ENCODE measurements at places on chromosomes 2 and 18. TPM values are rescaled to one million over a fixed set of nuclear protein-coding genes. Genes with fewer than 3 reads are reported as not detected.

DNA sequence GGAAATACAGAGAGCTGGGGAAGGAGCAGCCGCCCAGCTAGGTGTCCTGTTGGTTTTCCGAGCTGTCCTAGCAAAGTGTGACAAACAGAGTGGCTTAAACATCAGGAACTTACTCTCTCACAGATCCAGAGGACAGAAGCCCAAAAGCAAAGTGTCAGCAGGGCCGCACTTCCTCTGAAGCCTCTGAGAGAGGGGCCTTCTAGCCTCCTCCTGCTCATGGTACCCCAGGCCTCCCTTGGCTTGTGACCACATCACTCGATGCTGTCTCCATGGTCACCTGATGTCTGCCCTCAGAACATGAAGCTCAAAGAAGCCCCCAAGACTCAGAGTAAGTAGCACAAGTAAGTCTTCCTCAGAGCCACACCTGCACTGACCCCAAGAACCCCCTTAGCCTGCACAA is 650.5 kb upstream of the ID2 start:
- DNase-seq = peak; percentile 30

DNA sequence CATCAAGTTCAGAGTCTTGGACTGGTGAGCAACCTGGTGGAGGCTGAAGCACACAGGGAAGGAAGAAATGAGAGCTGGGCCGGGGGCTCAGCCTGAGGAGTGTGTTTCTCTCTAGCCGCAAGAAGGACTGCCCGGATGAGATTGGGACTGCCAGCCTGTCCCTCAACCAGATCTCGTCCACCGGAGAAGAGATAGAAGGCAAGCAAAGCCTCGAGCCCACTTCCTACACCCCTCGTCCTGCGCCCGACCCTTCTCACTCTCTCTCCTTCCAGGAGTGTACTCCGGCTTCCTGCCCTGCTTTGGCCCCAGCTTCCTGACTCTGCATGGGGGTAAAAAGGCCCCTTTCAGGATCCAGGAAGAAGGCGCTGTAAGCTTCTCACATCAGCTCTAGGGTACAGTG is 26.2 kb downstream of the FER1L5 start:
- no peak for DNase-seq

DNA sequence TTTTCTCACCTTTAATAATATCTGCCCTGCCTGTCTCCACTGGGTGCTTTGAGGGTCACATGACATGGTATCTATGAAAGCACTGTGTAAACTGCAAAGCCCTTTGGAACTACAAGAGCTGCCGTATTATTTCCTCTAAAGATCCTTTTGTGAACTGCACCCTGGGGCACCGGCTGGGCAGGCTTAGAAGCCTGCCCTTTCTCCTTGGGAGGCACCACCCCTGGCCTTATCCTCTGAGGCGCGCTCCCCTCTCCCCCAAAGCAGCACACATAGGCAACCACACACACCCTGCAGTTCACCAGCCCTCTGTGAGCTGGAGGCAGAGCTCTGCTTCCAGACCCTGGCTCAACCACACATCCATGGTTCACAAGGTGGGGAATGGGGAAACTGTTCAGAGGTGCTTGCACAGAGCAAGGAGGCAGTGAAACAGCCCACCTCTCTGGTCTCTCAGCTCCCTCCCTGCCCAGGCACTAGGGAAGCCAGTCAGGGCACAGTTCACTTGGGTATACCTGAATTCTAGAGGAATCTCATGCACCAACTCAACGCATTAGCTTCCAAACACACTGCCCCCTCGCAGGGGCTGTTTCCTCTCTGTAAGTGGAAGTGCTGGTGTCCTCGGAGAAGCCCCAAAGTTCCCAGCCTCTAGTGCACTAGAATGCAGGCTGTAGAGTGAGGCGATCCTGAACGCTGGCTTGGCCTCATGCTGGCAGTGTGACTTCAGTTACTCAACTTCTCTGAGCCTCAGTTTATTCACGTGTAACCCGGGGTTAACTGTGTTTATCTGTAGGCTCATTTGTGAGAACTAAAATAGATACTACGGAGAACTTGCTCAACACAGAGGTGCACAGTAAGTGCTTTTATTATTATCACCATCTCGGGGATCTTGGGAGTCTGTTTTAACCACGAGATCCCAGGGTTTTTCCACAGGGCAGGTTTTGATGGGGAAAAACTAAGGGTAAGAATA is 11.0 kb downstream of the SIGLEC15 start:
- no peak for DNase-seq

DNA sequence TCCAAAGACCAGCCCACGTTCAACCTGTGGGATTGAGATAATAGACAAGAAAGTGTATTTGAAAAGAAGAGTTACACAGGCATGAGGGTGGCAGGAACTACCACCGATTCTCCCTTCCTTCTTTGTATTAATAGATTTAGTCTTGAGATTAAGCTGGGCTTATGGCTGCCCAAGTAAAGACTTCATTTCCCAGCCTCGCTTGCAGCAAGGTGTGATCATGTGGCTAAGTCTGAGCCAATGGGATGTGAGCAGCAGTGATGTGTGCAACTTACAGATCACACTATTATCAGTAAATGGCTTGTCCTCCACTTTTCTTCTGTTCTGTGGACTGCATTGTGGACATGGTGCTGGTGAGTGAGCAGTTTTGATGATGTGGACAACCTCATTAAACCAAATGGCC is 101.7 kb downstream of the POLR1A start:
- no peak for DNase-seq

GRCh38 chr18:63286926-63287325 is 32.6 kb downstream of the BCL2 start:
- no peak for DNase-seq

DNA sequence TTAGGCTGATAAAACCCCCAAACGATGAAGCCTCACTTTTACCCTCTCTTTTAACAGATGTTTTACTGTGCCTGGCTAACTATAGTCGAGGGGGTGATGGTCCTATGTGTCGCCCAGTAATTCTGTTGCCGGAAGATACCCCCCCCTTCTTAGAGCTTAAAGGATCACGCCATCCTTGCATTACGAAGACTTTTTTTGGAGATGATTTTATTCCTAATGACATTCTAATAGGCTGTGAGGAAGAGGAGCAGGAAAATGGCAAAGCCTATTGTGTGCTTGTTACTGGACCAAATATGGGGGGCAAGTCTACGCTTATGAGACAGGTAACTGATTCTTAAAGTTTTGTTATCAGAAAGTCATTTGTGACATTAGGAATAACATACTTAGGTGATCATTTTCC is 20.4 kb downstream of the MSH6 start:
- no peak for DNase-seq

DNA sequence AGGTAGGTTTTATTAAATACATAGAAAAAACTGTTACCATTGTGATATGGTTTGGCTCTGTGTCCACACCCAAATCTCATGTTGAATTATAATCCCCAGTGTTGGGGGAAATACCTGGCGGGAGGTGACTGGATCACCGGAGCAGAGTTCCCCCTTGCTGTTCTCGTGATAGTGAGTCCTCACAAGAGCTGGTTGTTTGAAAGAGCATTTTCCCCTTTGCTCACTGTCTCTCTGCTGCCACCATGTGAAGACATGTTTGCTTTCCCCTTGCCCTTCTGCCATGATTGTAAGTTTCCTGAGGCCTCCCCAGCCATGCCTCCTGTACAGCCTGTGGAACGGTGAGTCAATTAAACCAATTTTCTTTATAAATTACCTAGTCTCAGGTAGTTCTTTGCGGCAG is 352.7 kb upstream of the SLC39A10 start:
- no peak for DNase-seq

GRCh38 chr2:129056309-129056958 is 737.8 kb upstream of the HS6ST1 start:
- DNase-seq = no peak

DNA sequence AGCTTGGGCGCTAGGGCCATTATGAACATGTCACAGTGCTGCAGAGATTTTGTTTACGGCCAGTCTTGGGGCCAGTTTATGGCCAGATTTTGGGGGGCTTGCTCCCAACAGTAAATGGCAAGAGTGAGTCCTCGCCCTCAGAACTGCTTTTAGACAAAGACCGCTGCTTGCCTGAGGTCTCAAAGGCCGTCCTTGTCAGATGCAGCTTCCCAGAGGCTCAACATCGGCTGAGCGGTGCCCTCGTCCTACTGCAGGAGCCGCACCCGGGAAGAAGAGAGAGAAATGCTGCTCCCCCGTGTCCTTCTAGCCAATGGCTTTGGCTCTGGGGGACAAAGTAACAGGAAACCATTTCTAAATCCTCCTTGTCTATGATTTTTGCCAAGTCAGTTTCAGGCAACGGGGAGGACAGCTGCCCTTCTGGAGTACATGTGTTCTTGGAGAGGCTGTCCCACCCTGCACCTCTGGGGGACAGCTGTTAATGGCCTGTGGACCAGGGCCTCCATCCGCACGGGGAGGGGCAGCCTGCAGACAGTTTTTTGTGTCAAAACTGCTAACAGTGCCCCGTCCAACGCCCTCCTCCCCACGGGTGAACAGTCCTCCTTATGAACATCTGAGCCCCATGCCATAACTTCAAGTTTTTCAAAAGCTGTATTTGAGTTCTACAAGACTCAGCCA is 66.1 kb downstream of the C18orf63 start:
- DNase-seq = peak; percentile 55

DNA sequence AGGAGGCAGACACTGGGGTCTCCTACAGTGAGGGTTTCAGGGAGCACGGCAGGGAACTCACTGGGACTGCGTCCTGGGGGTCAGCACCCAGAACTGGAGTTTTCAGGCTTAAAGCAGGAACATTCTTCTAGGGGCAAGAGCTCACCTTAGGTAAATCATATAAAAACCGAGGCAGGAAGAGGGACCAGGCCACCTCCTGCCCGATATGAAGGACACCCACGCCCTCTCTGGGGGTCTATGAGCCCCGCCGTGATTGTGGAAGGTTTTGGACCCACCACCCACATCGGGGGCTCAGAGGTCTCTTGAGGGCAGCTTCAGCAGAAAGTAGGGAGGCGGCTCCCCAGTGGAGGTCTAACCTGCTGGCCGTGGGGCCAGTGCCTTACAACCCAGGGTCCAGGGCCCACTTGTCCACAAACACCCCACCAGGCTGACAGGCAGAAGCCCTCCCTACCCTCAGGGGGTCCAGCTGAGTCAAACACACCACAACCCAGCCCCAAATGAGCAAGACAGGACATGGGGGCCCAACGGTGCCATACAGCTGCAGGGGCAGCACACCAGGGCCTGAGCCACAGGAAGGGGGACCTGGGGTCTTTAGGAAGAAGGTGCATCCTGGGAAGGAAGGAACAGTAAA is 25.3 kb downstream of the CROCC2 start:
- peak; percentile 43 for DNase-seq

PROC gene
- total RNA-seq = not detected

DNA sequence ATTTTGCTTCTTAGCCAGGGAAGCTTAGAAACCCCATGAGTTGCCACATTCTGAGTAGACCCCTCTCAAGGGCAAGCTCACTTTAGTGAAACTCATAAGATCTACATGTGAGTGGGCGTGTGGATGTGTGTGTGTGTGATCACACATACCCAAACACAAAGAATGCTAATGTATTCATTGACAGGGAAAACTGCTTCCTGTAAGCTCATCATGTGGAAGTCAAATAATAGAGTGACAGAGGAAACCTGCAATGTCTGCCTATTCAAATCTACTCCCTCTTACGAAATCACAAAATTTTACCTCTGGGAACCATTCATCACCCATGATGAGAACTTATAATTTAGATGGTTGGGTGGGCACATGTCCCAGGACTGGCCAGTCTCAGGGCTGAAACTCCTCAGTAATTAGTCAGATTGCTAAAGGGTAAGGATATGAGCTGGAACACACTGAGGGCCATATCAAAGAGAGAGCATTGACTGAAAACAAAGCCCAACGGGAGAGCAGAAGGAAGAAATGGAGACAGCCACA is 94.5 kb upstream of the CCDC150 start:
- DNase-seq = no peak

DNA sequence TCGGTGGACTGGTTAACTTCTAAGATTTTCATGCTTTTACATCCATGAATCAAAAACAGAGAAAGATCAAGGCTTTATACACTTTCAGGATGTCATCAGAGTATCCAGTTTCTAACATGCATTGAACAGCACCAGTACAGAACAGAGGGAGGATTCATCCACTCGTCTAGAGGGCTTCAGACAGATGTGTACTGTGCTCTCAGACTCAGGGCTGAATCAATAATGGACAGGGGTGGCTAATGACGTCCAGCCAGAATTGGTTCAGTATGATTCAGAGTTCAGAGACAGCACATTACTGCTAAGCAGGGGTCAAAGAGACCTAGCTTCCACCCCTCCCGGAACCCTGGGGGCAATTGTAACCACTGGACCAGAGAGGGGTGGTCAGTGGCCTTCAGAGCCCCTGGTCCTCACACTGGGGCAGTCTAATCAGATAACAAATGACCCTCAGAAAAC is 37.3 kb downstream of the RNU4ATAC start:
- no peak for DNase-seq

DNA sequence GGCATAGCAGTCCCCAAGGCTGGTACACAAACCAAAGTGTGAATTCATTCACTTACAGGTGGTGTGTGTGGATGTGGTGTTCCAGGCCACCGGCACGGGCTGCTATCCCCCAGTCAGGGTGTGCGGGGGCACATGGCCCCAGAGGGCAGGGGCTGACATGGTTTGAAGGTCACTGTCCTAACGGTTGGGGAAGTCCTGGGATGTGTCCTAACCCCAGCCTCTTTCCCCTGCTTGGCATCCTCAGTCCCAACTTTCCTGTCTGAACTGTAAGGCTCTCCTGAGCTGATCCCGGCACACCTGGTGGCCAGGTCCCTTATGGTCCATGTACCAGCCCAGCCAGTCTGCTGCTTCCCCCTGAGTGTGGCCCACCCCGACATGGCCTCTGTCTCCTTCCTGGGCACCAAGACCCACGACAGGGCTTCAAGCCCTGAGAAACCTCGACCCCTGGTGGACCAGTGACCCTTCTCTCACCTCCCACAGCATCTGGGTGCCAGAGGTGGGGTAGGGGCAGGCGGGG is 2.4 kb upstream of the TMEM185B start:
- DNase-seq = no peak

- no peak for DNase-seq
These were observed 3.4 kb downstream of the REL start for GRCh38 chr2:60884800-60885199.

SERPINB11 gene
- not detected for total RNA-seq

ALK gene
- total RNA-seq = 0.26 TPM

- no peak for DNase-seq
These were observed 51.9 kb downstream of the ESCO1 start for GRCh38 chr18:21548647-21549046.

DNA sequence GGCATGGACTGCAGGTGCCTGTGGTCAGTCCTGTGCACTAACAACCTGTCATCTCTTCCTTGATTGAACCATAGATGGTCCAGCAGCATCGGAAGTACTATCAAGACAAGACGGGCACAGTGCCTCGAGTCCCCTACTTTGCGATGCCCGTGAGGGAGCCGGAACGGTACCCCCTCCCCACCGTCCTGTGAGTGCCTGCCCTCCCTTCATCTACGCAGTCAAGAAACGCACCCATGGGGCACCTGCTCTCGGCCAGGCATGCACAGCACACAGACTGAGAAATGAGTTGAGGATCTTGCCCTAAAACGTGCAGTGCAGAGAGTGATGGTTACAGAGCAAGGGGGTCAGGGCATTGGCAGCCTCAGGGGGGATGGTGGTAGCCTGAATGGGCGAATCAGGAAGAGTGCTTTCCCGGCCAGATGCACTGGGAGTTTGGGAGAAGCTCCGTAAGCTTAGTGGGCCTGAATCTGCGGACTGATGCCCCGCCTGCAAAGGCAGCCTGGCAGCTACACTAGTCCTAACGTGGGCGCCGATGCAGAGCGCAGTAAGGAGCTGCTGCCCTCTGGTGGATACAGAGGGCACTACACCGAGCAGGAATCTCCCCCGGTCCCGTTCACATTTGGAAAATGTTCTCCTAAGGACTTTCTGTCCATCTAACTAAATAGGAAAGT is 63.6 kb downstream of the CIB4 start:
- DNase-seq = no peak

Measured in right atrium auricular region (tissue), 2 donors.